PC-3 (cell line): ENCODE measurements at places on chromosomes 12 and 14.

GRCh38 chr12:10369557-10370415 is 20.1 kb downstream of the KLRK1 start:
- no peak for DNase-seq

- no peak for DNase-seq
Measured at GRCh38 chr14:104105822-104106470, 20.4 kb downstream of the ASPG start.

DNA sequence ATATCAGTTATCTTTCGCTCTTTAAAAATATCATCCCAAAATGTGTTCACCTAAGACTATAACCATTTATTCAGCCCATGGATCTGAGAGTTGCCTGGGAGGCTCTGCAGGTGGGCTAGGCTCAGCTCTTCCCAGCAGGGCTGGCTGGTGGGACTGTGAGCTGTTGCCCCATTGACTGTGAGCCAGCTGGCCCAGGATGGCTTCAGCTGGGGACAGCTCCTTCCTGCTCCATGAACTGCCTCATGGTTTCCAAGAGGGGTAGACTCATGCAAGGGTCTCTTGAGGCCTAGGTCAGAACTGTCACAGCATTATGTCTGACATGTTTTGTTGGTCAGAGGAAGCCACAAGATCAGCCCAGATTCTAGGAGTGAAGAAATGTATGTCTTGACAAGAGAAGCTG is 114.1 kb upstream of the E2F7 start:
- DNase-seq = no peak

- no peak for DNase-seq
Measured at GRCh38 chr12:4584896-4585295, 22.9 kb downstream of the DYRK4 start.

DNA sequence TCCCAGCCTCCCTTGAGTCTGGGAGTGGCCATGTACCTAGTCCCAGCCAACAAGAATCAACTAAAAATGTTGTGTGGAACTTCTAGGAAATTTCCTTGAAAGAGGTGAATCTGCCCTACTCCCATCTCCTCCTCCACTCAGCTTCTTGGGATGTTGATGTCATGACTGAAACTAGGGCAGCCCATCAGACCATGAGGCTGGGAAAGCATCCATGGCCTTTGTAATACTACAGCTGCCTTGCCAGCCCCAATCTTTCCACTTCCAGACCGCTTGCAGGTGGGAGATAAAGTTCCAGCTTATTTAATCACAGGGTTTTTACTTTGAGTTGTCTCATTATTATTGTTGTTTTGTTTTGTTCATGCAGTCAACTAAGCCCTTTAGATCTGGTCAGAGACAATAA is 170.3 kb upstream of the LMNTD1 start:
- no peak for DNase-seq

- DNase-seq = peak; percentile 54
Measured at GRCh38 chr12:20646239-20646827, 48.8 kb upstream of the SLCO1C1 start.

DNA sequence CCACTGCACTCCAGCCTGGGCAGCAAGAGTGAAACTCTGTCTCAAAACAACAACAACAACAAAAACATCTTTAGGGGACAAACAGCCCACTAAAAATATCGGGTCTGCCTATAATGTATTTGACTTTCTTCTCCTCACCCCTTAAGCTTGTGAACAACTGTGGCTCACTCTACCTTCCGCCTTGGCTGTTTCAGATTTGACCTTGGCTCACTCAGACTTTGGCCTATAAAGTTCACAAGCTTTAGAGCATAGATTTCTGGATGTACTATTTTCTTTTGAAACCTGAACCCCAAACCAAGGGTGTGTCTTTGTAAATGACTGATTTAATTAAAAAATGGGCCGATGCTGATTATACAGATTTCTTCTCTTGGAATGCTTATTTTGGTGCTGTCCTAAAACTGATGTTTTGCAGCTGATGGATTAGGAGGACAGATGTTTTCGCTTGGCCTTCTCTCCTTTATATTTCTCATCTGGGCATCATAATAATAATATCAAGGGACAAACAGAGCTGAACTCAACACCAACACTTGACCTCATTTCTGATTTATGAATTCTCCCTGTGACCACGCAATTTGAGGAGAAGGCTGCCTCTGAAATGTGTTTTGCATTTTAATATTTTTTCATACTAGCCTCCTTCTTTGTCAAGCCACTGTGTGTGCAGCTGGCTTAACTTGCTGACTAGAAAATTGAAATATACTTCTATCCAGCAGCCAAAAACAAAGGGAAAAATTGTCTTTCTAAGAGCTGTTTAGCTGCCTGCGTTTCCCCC is 40.2 kb upstream of the RASSF3 start:
- DNase-seq = no peak

GRCh38 chr14:57979376-57980048 is 113.6 kb upstream of the SLC35F4 start:
- no peak for DNase-seq

DNA sequence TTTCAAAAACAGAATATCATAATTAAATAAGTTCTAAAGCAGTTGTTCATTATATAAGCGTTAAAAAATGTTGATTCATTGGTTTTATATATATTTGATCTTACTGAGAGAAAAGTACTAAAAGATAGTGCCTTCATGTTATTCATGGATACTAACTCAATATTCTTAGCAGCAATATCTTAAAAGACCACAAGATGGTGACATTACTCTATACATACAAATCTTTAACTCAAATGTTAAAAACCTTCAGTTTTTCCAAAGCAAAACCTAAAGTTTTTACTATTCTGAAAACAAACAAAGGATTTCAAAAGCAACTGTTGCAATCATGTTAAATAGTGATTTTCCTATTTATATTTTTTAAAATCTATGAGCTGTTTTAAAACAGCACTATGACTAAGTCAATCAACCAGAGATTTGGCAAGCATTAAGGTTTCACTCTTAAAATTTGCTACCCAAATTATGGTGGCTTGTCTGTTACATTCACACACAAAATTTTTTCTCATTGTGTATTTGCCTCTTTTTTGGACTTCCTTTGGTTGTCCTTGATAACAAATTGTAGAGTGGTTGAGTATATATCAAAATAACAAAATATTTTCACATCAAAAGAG is 50.1 kb upstream of the RERGL start:
- peak; percentile 60 for DNase-seq

- no peak for DNase-seq
Measured at GRCh38 chr12:76030341-76031080, 1.1 kb downstream of the PHLDA1 start.

DNA sequence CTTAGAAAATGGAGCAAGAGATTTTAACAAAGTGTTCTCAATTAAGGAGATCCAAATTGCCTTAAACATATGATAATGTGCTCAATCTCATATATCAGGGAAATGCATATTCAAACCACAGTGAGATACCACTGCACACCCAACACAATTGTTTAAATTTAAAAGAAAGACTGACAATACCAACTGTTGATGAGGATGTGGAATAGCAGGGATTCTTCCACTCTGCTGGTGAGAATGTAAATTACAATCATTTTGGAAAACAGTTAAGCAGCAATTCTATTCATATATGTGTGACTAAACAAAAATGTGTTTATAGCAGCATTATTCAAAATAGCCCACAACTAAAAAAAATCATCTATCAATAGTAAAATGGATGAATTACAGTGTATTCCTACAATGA is 144.2 kb downstream of the KICS2 start:
- DNase-seq = peak; percentile 54

- peak; percentile 19 for DNase-seq
Measured at GRCh38 chr12:114339626-114340025, 66.3 kb downstream of the TBX5 start.

DNA sequence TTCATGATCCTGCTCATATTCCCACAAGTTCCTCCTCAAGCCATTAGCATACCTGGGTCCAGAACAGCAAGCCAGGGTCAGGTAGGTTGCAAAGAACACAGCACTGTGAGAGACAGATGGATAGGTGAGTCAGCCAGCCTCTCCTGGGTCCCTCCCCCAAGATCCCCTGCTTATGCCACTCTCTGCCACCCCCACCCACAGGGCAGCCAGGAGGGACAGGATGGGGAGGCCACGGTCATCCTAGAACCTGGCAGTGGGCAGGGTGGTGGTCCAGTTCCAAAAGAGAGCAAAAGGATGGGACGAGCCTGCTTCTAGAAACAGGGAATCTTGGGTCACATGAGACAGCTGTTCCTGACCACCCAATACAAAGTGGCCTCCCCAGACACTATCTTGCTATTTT is 12.7 kb downstream of the FAIM2 start:
- no peak for DNase-seq

DNA sequence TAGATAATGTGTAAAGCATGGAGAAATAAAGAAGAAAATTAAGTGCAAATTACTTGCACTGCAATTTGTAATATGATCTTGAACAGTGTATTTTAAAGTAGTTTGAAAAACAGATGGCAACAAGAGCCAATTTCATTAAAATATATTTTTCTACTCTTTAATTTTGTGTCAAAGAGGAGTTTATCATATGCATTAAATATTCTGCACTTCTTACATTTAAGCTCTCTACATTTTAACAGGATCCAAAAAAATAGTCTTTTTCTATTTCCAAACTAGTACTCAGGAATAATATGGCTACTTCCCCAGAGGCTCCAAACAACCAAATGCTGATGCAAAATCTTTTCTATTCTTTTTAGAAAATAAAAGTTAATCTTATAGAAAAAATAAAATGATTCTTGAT is 1221.5 kb downstream of the FSCB start:
- no peak for DNase-seq

DNA sequence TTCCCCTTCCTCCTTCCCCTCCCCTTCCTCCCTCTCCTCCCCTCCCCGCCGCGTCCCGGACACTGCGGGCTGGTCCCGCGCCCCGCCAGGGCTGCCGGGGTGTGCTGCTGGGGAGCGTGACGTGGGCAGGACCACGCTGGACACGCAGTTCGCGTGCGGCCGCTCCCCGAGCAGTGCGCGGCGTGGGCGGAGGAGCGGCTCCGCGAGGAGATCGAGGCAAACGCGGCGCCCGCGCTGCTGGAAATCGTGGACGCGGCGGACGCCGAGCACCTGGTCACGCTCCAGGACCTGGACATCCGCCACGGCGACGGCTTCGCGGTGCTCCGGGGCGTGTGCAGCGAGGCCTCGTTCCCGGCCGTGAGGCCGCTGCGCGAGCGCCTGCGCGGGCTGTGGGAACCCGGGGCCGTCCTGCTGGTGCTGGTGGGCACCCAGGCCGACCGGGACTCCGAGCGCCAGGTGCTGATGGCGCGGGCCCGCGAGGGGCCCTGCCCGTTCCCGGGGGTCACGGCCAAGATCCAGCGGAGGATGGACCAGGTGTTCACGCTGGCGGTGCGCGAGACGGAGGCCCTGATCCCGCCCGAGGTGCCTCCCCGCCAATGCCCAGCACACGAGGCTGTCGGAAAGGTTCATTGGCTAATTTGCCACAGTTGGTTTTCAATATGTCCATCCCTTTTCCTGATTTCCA is 84.3 kb downstream of the TNFAIP2 start:
- no peak for DNase-seq

DNA sequence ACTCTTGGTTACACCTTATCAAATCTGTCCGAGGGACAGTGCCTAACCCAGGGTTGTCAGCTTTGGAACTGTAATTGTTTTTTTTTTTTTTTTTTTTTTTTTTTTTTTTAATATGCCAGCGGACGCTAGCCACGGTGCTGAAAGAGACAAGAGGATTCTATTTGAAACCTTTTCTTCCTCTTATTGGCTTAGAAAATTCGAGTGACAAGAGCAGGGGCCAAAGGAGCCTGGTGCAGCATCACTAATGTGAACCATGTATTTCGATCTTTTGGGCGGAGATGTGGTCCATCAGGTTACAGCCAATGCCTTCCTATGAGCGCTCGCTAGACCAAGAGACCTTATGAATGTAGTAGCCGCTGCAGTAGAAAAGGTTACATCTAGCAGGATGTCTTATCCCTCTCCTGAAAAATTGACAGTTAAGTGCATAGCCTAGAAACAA is 922 bp downstream of the PTPRR start:
- no peak for DNase-seq

- no peak for DNase-seq
Measured at GRCh38 chr12:13004361-13004760, 4.3 kb upstream of the HEBP1 start.

- peak; percentile 53 for DNase-seq
Measured at GRCh38 chr14:20866963-20867362, 24.2 kb upstream of the RNASE3 start.

DNA sequence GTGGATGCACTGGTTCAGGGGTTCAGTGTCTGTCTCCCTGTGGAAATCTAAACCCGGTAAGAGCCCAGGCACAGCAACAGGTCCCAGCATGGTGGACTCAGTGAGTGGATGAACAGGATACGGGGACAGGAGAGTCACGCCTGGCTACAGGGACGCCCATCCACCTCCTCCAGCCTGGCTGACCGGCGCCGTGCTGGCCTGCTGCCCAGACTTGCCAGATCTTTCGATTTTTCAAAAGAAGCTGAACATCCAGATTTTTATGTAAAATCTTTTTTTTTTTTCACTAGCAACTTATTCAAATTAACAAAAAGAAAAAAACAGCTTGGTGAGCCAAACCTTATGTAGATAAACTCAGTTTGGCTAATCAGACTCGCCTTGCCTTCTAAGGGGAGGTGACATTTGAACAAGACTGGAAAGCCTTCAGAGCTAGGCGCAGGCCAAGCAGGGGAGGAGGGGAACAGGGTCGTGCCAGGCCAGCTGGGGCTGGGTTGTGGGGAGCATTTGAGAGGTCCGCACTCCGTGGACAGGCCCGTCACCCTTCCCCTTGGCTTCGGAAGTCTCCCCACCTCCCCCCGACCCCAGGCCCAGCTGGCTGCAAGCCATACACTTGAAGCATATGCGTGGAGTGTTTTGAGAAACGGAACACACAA is 87.8 kb upstream of the NCOR2 start:
- no peak for DNase-seq

DNA sequence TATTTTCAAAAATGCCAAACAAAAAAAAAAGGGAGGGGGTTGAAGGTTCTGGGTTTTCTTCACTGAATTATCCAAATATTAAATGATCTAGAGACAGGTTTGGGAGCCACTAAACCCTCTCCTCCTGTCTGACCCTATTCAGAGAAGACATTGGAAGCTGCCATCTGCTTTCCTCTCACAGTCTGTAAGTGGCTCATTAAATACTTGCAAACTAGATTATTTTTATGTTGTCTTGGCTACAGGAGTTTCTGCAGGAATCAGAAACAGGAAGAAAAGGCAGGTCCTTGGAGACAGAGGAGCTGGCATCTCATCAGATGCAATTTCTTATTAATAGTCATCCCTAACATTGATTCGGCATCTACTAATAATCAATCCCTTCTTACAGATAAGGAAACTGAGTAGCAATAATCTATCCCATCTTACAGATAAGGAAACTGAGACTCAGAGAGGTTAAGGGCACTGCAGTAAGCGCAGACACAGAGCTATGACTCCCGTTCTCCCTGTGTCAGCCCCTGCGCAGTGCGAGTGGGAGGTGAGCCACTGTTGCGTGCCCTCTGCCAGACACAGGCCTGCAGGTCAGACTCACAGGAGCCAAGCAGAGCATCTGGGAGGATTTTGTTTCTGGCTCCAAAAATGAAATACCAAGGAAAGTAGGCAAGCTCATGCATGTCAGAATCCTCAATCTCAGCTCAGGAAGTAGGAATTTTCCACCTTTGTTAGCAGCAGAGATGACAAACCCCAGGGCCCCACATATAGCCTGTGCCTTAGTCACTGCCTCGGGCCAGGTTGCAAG is 11.0 kb downstream of the BDKRB2 start:
- DNase-seq = no peak
